ENCODE measurements at places on chromosomes 12 and 14. TPM values are rescaled to one million over a fixed set of nuclear protein-coding genes. Genes with fewer than 3 reads are reported as not detected.
A peak's percentile ranks its signal among the peaks of the same experiment; 100 is the strongest.

DNA sequence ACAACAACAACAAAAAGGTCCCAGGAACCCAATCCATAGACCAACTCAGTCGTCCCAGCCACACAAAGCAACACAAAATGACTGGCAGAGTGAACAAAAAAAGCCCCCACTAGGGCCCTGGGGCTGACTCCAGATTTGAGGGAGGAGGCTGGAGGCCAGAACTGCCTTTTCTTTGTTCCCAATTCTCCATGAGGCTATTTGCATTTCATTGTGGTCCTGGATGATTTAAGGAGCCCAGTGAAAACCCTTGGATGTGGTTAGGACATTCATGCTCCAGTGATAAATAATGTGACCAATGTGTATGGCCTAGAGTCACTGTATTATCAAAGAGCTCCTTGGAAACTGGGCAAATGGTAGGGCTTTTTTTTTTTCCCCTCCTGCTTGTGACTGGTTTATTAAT, 192.9 kb downstream of the NUAK1 start:
- no peak overlapping the region for H3K27ac ChIP-seq
- no peak overlapping the region for H3K4me3 ChIP-seq
- DNase-seq: peak; percentile 96
- no peaks in the 10 kb centered on the region for H3K36me3 ChIP-seq
- no peaks in the 10 kb centered on the region for H3K4me1 ChIP-seq

DNA sequence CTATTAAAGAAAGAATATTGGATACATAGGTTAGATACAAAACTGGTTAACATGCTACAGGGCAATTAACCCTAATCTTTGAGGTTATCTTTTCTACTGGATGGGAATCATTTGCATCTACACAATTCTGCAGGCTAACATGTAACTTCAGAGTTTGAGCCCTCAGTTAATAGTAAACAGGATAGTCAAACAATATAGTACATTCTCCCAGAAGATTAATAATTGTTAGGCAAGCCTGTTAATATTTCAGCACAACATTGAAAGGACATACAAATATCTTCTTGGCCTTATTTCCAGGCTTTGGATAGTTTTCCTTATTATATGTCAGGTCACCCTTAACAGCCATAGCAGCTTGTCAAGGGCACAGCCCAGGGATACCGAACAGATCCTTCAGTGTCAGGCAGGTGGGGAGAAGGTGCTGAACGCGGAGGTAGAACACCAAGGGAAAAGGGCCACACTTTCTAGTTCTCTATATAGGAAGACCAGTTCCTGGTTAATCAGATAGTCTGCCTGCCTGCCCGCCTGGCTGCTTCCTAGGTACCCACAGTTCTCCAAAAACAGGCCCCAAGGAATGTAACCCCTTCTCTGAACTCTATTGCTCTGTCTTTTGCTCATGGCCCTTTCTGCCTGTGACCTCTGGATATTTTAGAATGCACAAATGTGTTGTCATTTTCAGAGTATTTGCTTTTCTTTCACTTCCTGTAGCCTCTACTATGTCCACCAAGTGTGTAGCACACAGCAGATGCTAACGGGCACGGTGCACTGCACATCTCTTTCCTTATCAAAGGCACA, 256.0 kb downstream of the PCNX1 start:
- H3K36me3 ChIP-seq: no peaks in the 10 kb centered on the region
- H3K4me3 ChIP-seq: no peak overlapping the region
- H3K4me1 ChIP-seq: peaks cover 6% of the 10 kb centered on the region
- no peak for DNase-seq
- H3K27me3 ChIP-seq: no peaks in the 10 kb centered on the region

DNA sequence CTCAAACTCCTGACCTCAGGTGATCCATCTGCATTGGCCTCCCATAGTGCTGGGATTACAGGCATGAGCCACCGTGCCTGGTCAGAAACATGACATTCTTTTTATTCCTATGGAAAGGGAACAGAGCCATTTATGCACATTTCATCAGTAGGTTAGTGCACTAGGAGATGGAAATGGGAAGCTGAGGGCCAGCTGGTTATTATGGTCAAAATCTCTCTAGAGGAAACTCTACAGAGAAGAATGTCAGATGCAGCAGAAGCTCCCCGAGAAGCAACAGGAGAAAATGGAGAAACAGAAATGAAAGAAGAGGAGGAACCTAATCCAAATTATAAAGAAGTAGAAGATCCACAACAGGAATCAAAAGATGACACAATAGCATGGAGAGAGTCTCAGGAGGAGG, 2.7 kb downstream of the CFAP251 start:
- no peak overlapping the region for H3K4me3 ChIP-seq
- no peak overlapping the region for H3K27ac ChIP-seq
- peaks cover 25% of the 10 kb centered on the region for H3K4me1 ChIP-seq
- DNase-seq: no peak
- no peaks in the 10 kb centered on the region for H3K27me3 ChIP-seq
- H3K36me3 ChIP-seq: peaks cover 8% of the 10 kb centered on the region

DNA sequence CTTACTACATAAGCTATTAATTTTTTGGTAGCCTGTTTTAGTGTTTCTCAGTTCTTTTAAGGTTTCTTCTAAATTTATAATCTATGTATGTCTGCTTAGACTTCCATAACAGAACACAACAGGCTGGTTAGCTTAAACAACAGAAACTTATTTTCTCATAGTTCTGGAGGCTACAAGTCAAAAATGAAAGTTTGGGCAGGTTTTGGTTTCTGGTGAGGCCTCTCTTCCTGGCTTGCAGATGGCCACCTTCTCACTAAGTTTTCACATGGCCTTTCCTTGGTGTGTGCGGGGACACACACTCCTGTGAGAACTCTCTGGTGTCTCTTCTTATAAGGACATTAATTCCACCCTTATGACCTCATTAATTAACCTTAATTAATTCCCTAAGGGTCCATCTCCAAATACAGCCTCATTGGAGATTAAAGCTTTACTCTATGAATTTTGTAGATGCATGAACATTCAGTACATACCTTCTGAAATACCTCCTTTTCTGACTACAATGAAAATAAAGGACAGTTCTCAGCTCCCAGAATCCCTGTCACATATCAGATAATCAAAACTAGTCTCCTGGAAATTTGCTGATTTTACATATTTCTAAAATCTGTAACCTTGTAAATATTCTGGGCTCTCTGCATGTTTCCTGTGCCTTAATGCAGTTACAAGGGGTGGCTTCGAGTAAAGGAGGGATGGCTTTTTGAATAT, 23.2 kb upstream of the BMAL2 start:
- no peak overlapping the region for H3K4me3 ChIP-seq
- no peak for DNase-seq

- no peaks in the 10 kb centered on the region for H3K27me3 ChIP-seq
- DNase-seq: no peak
- H3K4me1 ChIP-seq: peaks cover 23% of the 10 kb centered on the region
- H3K27ac ChIP-seq: no peak overlapping the region
- H3K4me3 ChIP-seq: no peak overlapping the region
These were observed 72.5 kb downstream of the TSPAN9 start for GRCh38 chr12:3149515-3150307.

DNA sequence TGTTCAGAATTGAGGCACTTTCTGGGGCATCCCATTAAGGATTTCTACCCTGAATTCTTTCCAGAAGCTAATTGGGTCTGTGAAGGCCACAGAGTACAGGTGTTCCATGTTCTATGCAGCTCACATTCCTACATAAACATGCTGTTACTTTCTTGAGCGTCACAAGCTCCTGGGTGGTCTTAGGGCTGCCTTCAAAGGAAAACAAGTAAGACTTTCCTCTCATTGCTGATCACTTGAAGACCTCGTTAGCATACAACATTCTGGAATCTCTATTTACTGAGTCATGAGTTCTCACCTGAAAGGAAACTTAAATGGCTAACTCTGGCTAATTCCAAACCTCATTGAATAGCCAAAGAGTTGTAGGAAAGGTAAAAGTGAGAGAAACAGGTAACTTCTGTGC, 63.0 kb upstream of the HMGA2 start:
- H3K27ac ChIP-seq: no peak overlapping the region
- H3K4me1 ChIP-seq: no peaks in the 10 kb centered on the region
- no peaks in the 10 kb centered on the region for H3K36me3 ChIP-seq
- DNase-seq: no peak

GRCh38 chr14:50936016-50936340, 8.3 kb downstream of the PYGL start:
- H3K4me1 ChIP-seq: peaks cover 6% of the 10 kb centered on the region
- H3K27ac ChIP-seq: no peak overlapping the region
- H3K27me3 ChIP-seq: no peaks in the 10 kb centered on the region
- no peak overlapping the region for H3K4me3 ChIP-seq
- no peaks in the 10 kb centered on the region for H3K36me3 ChIP-seq

GRCh38 chr12:13195250-13195649, 1.3 kb upstream of the EMP1 start:
- no peak for DNase-seq
- no peaks in the 10 kb centered on the region for H3K27me3 ChIP-seq
- peaks cover 38% of the 10 kb centered on the region for H3K4me1 ChIP-seq
- H3K27ac ChIP-seq: peak overlapping the region; percentile 97

ZNF605 gene
- 14.3 TPM for total RNA-seq

MMP17 gene
- total RNA-seq: 8.4 TPM

HNRNPA1 gene
- total RNA-seq: 484 TPM

WNT5B gene
- total RNA-seq: 110 TPM

SLC5A8 gene
- total RNA-seq: not detected

TAS2R31 gene
- total RNA-seq: 2.2 TPM

TSHR gene
- total RNA-seq: not detected
